ENCODE measurements at places on chromosomes 3 and 15.
A peak's percentile ranks its signal among the peaks of the same experiment; 100 is the strongest.

- DNase-seq = no peak
Measured at GRCh38 chr15:40650479-40650878, 44.5 kb upstream of the RAD51 start.

DNA sequence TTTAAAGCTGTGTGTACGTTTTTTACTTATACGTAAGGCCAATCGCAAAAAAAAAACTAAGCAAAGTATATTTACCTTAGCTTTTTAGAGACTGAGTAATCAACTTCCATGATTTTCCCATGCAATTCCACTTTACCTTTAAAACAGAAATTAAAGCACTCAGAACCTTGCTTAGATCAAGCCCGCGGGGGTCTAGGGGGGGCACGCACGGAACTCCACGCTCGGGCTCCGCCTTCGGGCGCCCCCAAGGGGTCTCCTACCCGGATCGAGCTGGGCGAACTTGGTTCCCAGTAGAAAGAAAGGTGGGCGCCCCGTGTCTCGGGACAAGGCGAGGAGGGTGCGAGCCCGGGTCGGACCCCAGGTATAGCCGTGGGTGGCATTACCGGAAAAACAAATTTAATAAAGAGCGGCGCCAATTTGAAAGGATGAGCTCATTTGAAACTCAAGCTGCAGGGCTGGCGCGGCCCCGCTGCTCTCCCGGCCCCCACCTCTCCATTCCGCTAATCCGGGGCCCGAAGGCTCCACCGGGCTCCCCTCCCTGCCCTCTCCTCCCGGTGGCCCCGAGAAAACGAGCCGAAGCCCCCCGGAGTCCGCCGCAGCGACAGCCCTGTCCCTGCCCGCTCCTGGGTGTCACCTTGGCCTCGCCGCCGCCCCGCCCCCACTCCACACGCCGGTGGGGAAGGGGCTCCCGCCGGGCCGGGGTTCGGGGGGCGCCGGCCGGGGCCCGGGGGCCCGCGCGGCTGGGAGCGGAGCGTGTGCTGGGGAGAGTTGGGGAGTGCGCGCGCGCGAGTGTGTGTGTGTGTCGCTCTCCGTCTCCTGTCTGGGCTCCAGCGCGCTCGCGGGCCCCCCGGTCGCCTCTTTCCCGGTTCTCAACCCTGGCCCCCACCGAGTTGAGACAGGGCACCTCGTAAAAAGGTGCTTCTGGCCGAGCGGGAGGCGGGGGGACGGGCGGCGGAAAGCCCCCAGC lies 1.5 kb downstream of the IGF2BP2 start:
- DNase-seq = no peak

DNA sequence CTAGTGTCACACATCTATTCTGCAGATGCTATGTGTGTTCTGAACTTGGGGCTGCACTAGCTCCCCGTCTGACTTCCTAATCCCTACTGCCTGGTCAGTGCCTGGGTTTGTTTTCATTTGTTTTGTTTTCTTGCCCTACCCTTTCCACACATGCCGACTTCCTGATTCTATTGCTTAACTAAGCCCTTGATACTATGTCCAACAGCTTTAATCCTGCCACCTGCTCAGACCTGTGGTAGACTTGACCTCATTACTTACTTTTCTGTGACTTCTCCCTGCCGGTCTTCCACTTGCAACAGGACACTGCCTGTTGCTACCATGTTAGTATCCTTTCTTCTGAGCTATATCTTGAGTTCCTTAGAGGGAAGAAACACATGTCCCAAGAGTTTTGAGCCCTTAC lies 39.3 kb upstream of the CEMIP start:
- DNase-seq = no peak

GRCh38 chr3:97579365-97579764 lies 185.2 kb upstream of the ARL6 start:
- DNase-seq = no peak

- DNase-seq = no peak
Measured at GRCh38 chr3:112115806-112116383, 17.2 kb downstream of the GCSAM start.

- DNase-seq = no peak
Measured at GRCh38 chr3:8505621-8506020, 4.0 kb downstream of the LMCD1 start.

GRCh38 chr3:153305189-153305588 lies 143.2 kb downstream of the RAP2B start:
- DNase-seq = no peak

- DNase-seq = no peak
Measured at GRCh38 chr15:31353931-31354330, 27.3 kb downstream of the KLF13 start.

DNA sequence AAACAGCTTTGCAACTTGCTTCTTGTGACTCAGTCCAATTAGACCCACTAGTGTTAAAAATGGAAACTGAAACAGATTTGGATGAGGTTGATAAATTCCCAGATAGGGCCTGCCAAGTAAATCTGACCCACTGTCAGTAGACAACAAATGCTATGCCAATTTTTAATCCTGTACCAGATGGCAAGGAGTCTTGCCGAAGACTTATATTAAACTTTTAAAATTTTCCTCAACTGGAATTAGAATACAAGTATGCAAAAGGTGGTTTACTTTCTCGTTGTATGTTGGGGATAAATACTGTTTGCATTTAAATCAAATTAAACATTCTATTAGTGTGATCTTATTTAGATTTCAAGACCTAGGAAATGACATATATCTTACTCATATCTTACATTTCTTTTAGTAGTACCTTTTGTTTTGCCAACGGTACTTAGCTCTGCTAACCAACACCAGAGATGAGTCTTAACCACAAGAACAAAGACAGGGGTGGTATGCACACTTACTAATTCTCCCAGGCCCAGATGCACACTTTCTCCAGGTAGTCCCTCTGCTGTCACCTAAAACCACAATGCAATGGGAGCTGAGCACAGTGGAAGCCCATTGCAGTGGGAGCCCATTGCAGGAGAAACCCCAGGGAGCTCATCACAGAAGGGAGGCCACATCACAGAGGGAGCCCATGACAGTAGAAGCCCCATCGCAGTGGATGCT lies 77.8 kb downstream of the WWTR1 start:
- no peak for DNase-seq

DNA sequence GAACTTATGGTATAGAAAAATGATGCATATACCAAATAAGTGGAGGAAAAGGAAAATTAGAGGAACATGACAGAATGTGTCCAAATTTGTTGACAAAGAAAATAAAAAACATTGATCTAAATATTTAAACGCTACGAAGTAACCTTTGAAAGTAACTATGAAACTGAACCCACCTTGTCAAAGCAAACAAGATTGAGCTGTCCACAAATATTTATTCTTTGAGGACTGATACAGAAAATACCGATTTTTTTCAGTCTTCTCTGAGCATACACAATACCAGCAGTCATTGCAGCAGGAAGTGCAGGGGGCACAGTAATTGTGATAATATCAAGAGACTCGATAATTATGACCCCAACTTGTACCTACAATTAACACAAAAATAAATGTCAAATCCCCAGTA lies 40.0 kb downstream of the ATP13A3 start:
- no peak for DNase-seq

GRCh38 chr3:195565716-195566115 lies 18.0 kb downstream of the APOD start:
- no peak for DNase-seq

GRCh38 chr3:60147249-60147950 lies 1097.6 kb upstream of the CFAP20DC start:
- DNase-seq = no peak

DNA sequence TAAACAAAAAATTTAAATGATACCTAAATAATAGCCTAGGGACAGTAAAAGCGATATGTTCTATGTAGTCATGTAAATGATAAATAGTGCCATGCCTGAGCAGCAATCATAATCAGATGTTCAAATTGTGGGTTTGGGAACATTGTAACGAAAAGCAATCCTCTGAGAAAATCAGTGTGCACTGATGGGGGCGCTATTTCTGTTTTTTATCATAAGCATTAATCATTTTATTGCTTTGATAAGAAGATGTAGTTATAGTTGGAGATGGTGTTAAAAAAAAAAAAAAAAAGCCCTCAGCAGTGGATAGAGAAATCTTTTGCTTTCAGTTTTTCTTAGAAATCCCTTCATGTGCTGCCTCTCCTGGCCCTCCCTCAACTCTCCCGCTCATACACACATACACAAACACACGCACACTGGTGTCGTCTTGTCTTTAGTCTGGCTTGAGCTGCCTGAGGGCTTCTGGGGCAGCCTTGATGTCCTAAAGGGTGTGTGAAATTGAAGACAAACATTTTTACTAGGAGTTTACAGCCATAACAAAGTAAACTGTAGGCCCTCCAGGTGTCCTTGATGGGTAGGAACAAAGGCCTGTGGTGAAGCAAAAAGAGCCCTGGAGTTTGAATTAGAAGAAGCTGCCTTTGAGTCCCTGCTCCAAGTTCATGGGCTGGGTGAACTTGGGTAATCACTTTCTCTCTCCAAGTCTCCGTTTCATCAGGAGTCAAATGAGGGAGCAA lies 428.1 kb downstream of the SOX2 start:
- DNase-seq = no peak

GRCh38 chr3:69710153-69710977 lies 28.9 kb upstream of the MITF start:
- DNase-seq = no peak

DNA sequence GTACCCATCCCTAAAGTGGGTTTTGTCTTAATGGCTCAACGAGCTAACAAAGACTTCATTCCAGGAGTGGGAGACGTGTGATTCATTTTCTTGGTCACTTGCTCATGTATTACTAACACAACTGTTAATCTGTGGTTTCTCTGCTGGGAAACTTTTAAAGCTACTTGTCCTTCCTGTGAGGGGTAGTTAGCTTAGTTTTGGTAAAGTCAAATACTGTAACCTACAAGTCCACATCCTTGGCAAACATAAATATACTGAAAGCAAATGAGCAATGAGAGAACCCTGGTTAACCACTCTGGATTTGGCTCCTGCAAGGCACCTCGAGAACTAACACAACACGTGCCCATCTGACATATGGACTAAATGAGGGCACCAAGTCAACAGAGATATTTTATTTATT lies 19.9 kb downstream of the NOX5 start:
- peak; percentile 69 for DNase-seq

DNA sequence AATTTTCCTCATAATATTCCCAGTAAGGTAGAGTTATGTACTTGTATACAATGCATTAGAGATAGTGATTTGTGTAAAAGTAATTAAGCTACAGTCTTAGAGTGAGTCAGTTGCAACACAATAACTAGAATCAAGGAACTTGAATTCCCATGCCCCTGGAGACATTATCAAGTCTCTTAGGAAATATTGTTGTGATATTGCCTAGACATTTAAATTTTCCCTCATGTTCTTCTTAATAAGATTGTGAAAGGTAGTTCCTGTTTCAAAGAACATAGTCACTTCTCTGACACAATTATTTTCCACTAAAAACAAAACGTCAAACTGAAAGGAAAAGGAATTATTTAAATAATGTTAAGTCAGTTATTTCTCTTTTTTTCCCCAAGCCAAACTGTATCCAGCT lies 13.0 kb upstream of the ATP1B3 start:
- no peak for DNase-seq

DNA sequence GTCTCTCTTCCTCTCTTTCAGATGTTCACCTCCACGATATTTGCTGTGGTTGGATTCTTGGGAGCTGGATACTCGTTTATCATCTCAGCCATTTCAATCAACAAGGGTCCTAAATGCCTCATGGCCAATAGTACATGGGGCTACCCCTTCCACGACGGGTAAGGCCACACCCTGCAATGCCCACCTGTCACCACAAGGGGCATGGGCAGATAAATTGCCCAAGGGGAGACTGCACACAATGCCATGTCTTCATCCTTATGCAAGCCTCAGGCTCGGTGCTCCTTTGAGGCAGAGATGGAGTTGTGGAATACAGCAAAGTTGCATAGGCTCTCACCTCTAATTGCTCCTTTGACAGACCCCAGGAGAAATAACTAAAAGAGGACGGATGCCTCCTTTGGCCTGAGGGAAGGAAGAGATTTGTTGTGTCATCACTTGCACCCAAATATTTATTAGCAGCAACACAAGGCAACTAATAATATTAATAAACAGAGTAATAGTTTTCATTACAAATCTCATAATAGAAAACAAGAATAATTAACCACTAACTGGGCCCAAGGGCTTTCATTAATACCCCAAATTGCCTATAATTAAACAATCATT lies 13.2 kb downstream of the TM4SF4 start:
- DNase-seq = no peak

- peak; percentile 58 for DNase-seq
Measured at GRCh38 chr15:55627730-55628368, 39.7 kb upstream of the PYGO1 start.

DNA sequence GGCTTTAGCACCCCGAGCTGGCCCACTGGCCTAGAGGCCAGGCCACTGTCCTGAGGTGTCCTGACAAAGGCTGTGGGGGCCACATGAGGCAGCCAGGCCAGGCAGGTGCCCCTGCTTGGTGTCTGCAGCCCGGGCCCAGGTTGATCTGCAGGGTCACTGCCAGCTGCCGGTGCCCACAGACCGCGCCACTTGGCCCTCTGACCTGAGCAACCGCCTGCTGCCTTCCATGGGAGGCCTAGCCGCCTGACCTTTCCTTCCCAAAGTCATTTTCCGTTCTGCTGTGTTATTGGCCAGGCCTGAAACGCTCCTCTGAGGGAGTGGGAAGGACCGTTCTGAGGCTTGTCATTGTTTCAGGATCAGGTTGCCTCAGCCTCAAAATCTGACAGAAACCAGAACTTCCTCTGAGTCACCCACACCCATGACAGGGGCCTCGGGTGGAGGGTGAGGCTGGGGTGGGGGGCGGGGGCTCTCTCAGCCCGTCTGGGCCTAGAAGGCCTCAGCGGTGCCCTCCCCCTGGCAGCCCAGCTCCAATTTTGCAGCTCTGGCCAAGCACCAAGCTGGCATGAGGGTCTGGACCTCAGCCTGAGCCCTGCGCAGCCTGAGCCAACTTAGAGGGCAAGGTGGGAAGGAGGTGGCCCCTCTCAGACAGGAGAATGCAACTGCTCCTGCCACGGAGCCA lies 140.7 kb upstream of the MEF2A start:
- DNase-seq = no peak

DNA sequence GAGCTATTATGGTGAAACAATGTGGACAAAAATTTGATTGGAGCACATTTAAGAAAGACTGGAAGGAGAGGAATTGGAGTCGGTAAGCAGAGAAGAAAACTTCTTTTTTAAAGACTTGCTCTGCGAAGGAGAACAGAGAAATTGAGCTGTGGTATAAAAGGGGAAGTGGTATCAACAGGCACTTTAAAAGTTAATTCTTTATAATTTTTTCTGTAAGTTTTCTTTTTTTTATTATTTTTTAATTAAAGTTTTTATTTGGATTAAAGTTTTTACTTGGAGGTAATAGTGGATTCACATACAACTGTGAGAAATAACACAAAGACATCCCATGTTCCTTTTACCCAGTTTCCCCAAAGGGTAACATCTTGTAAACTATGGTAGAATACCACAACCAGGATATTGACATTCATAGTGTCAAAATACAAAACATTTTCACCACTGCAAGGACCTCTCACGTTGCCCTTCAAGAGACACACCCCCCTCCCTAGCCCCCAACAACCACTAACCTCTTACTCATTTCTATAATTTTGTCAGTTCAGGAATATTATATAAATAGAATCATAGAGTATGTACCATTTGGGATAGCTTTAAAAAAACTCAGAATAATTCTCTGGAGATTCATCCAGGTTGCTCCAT lies 33.8 kb upstream of the XIRP1 start:
- no peak for DNase-seq
